ENCODE measurements at places on chromosomes 6 and 20.

DNA sequence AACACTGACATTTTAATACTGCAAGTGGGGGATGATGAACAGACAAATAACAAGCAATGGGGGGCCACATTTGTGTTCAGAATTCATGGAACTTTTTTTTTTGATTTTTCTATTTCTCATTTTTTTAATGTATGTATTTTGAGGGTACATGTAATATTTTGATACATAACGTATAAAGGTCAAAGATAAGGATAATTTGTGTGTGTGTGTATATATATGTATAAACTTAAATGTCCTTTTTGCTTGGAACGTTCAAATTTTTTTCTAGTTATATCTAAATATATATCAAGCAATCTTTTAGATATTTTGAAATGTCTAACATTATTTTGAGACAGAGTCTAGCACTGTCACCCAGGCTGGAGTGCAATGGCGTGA is 12.3 kb upstream of the ZNF311 start:
- no peak for DNase-seq

DNA sequence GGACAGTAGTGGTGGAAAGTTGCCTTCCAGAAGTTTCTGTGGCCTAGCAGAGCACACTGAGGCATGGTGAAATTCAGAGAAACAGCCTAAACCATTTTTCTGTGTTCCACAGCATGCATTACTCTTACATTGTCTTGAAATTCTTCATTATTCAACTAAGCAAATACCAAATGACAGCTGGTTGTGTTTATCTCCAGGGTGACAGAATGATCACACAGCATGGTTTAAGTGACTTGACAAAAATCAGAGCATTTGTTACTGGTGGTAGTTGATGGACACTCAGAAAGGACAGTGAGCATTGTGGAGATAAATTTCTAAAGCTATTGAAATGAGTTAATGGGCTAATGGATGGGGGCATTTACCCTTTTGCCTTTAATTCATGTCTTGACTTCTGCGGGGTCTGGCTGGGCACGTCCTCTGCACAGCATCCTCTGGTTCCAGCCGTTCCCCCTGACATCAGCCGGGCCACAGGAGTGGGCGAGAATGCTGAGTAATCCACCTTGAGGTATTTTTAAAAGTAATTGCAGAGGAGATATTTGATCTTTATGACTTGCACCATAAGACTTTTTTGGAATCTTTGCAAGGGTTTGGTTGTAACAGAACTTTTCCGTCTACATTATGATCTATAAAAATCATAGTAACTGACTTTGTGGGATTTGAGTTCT is 78.9 kb upstream of the SCP2D1 start:
- DNase-seq: no peak

GRCh38 chr6:39814236-39814635 is 22.1 kb downstream of the DAAM2 start:
- no peak for DNase-seq

DNA sequence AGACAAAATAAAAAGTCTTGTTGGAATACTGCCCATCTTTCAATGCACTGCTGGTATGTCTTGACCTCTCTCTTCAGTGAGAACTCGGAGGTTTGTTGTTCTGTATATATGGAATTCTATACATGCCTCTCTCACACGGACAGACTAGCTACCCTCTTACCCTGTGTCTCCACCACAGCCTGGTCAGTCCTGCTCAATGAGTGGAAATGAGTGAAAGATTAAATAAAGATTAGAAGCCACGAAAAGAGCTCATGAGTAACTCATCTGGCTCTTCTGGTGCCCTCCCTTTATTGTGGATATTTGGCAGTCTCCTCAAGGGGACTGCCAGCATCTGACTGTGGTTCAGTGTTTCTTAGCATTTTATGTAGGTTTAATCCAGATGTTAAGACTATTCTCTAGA is 262.8 kb upstream of the MAP3K7 start:
- DNase-seq: no peak

GRCh38 chr6:152846825-152847224 is 96.2 kb downstream of the VIP start:
- no peak for DNase-seq

DNA sequence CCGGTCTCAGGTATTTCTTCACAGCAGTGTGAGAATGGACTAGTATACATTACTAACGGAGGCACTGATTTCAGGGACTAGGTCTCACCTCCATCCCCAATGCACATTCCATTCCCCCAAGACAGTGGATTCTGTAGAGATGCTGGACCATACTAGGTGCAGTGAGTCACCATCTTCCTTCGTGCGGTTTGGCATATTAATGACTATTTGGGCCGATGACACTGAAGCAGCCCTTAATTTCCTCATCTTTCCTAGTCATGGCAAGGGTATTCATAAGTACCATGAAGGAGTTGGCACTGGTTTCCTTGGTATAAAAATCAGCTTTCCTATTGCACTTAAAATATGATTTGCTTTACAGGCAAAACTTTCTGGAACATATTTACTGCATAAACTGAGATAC is 121.4 kb upstream of the TRAF3IP2 start:
- DNase-seq: no peak

DNA sequence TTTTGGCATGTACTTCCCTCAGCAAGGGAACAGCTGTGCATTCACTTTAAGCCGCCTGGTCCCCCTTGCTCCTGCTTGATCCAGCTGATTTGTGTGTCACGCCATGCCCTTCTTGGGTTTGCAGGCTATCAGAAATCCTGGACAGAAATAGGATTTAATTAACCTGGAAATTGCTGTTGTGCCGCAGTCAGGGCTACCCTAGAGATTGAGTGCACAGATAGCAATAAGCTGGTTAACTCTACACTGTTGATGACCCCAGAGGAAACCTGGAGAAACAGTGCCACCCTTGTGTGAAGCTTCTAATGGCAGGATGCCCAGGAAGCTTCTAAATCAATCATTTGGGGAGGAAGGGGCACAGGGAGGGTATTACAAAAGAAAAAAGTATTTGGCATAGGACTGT is 199.0 kb downstream of the JARID2 start:
- no peak for DNase-seq

DNA sequence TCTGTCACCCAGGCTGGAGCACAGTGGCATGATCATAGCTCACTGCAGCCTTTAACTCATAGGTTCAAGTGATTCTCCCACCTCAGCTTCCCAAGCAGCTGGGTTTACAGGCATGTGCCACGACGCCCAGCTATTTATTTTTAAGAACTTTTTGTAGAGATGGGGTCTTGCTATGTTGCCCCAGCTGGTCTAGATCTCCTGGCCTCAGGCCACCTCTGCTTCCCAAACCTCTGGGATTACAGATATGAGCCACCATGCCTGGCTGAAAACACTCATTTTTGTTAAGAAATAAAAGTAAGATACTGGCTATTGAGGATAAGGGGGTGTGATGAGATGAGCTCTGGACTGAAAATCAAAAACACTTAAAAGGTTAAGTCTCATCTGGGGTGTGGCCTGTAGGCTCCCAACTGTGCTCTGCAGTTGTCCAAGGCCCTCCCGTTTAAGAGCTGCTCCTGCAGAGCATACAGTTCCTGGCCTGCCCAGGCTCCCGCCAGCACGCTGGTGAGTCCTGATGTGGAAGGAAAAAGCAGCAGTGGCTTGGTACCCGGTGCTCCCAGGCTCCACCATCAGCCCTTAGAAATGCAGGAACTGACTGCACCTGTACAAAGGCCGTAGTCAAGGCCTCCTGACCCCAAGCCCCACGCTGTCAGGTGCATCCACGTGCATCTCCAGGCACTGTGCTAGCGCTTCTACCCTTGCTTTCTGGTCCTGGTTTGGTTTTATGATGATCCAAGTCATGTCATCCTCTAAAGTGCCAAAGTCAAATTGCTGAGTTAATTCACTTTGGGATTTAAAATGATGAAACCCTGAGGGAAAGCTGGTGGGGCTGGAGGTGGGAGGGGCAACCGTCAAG is 111.5 kb downstream of the TMEM242 start:
- no peak for DNase-seq

DNA sequence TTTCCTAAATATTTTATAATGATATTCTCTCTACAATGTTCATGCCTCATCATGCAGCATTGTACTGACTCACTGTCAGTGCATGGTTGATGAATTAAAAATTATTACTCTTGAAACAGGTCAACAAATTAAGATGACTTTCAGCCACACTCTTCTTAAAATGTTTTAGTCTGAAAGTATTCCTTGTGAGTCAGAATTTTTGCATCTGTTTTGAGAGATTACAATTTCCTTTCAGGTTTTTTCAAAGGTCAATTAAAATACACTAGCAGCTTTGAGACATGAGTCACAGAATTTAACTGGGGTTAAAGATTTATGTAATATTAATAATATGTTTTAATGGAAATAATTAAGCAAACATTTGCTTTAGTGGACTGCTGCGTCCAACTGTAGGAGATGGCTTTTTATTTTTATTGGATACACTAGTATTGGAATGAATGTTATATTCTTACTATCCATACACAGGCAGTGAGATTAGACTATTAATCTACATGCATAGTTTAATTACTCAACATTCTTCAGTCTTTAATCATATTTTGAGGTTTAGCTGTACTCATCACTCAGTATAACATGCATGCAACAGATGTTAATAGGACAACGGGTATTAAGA is 9.7 kb downstream of the COL12A1 start:
- no peak for DNase-seq

DNA sequence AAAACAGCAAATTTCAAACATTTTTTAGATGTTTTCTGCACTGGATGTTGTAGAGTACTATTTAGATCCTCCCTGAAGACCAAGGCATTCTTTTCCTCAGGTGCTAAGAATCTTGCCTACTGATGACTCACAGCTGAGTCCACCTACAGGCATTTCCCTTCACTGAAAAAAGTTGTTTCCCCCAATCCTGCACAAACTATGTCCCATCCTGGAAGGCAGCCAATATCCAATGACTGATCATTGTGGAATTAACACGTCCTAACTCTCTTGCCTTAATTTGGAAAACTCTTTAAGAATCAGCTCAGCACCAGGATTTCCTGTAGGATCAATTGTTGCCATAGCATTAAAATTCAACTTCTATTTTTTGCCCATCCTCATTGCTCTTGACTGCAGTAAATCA is 268.4 kb upstream of the IRAK1BP1 start:
- no peak for DNase-seq

DNA sequence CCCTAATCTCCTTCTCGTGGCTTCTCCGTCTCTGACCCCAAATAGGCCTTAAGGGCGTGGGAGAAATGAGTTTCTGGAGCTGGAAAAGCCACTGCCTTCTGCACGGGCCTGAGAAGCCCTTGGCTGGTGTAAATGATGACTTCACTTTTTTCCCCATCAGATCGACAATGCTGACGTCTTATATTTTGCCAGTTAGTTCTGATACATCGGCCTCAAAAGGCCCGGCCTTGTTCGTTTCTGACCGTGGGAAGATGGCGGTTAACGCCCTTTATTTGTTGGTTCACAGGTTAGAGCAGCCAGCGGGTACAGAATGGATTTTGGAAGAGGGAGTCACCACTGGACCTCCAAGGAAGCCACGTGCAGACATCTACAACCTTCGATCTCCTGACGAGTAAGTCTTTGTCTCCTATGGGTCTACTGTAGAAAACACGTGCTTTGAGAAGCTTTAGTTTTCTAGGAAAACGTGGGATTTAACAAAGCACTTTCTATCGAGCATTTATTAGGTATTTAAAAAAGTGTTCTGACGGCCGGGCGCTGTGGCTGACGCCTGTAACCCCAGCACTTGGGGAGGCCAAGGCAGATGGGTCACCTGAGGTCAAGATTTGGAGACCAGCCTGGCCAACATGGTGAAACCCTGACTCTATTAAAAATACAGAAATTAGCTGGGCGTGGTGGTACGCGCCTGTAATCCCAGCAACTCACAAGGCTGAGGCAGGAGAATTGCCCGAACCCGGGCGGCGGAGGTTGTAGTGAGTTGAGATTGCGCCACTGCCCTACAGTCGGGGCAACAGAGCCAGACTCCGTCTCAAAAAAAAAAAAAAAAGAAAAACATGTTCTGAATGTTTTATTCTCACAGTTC is 1.2 kb upstream of the ZNFX1 start:
- no peak for DNase-seq

DNA sequence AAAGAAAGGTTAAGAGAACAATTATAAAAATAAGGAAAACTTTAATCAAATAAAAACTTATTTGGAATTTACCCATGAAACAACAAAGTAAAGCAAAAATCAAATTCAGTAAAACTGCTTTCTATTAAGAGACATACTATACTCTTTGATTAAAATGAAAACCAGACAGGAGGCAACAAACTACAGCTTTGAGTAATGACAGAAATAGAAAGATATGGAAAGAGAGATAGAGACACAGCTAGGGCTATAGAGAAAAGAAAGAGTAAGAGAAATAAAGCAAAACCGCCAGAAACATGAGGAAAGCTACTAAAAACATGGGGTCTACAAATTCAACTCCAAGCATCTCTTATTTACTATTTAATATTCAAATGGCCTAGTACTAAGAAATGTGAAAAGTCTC is 67.6 kb downstream of the PHIP start:
- no peak for DNase-seq

- no peak for DNase-seq
These were observed 9.5 kb upstream of the ADGRG6 start for GRCh38 chr6:142292166-142292924.

Data from bone marrow (tissue), 2 donors.